Cardiac septum (tissue), 1 donor: ENCODE measurements at places on chromosomes 4 and X. TPM values are rescaled to one million over a fixed set of nuclear protein-coding genes. Genes with fewer than 3 reads are reported as not detected.

Gene CCNI
- total RNA-seq = 338 TPM

Gene FANCB
- total RNA-seq = 0.46 TPM

Gene CENPI
- total RNA-seq = 0.46 TPM

DNA sequence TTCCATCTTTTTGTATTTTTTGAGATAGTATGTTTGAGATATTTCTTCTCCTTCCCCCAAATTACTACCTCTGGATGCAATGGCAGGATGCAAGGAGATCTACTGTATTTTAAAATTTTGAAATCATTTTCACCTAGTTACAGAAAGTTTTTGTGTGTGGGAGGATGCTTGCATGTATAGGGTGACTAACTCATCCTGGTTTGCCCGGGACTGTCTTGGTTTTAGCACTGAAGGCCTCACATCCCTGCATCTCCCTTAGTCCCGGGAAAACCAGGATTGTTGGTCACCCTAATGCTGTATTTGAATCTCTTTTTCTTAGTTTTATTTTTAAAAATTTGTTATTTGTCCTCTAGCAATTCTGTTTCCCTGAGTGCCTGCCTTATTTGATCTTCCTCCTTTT is 12.1 kb downstream of the SUPT20HL2 start:
- DNase-seq = no peak

DNA sequence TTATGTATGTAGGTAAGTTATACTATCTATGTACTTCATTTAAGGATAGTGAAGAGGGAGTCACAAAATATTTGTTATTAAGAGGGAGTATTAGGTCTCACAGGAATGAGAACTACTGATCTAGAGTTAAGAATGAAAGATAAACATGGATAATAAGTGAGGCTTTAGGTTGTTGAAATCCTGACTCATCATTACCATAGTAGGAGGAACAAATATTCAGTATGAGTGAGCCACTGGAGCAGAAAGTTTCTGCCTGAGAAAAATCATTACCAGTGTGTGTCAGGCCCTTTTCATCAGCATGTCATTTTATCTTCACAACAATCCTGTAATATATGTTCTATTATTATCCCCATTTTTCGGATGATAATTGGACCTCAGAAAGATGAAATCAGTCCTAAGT is 27.2 kb upstream of the IGSF1 start:
- DNase-seq = no peak

DNA sequence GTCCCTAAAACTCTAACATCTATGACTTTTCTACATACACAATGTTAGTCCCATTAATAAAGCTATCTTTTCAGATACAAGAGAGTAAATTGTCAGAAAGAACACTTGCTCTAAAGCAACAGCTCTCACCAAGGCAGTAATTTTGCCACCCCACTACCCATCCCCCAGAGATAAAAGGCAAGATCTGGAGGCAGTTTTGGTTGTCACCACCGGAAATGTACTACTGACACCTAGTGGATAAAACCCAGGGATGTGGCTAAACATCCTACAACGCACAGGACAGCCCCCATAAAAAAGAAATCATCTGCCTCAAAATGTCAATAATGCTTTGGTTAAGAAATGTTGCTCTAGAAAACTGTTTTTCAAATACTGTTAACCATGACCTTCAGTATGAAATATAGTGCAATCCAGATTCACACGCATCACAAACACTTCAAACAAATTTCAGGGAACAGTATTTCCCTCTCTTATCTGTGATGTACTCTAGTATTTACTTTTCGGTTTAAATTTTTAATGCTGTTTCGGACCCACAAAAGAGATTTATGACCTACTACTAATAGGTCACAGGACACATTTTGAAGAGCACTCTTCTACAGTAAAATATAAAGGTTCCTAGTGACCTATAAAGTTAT is 5.1 kb downstream of the FBXL5 start:
- DNase-seq = no peak

- DNase-seq = no peak
Observed at GRCh38 chrX:127177966-127178365, 358.4 kb downstream of the PRR32 start.
